ENCODE measurements at places on chromosomes 12 and 14. TPM values are rescaled to one million over a fixed set of nuclear protein-coding genes. Genes with fewer than 3 reads are reported as not detected.

Gene FAM90A1
- total RNA-seq: 0.24 TPM

Gene LRTM2
- 0.05 TPM for total RNA-seq

Gene DCP1B
- 10.1 TPM for total RNA-seq

Gene GIT2
- 41.9 TPM for total RNA-seq
